ENCODE measurements at places on chromosomes 1 and 21.

GRCh38 chr1:1543706-1544099, 3.3 kb upstream of the TMEM240 start:
- peak; percentile 15 for DNase-seq

DNA sequence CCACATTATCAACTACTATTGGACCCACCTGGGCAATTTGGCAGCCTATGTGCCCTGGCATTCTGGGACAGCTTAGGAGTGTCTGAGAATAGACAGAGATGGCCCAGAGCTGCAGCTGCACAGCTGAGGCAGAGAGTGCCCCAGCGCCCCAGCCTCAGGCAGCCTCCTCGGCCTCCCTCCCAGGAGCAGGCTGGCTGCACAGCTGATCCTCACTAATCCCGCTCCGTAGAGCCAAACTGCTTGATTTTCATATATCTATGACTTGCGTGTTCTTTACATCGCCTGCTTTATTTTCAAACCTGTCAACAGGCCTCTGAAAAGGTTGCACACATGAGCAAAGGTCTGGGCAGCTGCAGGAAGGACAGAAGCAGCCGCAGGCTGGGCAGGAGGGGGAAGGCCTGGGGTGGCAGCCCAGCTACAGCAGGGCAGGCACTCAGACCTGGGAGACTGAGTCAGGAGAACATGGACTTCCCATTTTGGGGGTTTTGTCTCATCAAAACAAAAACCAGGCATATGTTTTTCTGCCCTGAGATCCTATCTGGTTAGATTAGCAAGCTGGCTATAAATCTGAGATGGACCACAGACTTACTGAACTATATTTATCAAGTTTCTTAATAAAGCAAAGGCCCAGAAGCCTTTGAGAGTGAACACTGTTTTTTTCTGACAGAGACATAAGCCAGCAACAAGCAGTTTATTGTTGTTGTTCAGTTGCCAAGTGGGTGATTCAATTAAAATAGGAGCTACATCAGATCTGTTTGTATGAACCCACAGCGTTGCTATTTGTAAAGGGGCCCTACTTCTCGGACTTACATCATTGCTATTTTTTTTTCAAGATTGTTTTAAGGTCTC, 301.8 kb upstream of the DUSP10 start:
- DNase-seq, result no peak

DNA sequence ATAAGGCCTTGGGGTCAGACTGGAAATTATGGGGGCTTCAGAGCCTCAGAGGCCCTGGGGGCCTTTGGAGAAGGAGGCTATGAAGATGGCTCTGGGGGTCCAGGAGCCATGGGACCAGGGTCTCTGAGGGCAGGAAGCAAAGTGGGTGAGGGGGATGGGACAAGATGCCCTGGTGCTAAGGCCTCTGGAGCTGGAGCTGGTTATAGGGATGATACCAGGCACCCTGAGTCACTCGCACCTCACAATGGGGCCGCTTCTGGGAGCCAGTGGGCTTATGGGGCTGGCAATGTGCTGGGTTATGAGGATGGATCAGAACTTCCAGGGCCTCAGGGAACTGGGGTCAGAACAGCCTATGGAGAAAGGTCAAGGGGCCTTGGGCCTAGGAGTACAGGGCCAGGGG, 17.6 kb downstream of the IGFN1 start:
- DNase-seq, result no peak

GRCh38 chr1:43059640-43060574, 101.2 kb upstream of the SLC2A1 start:
- DNase-seq, result no peak

- no peak for DNase-seq
Measured at GRCh38 chr1:118210051-118210722, 25.2 kb upstream of the SPAG17 start.

All from hematopoietic multipotent progenitor cell treated with erythropoietin and hydrocortisone succinate and interleukin-3 and kit ligand, for 8 days (in vitro differentiated cells).